ENCODE measurements at places on chromosomes 12 and 14. TPM values are rescaled to one million over a fixed set of nuclear protein-coding genes. Genes with fewer than 3 reads are reported as not detected.

The MMP17 gene
- total RNA-seq = 22.4 TPM

The TAS2R42 gene
- not detected for total RNA-seq

The CLEC4D gene
- total RNA-seq = not detected

The RGS6 gene
- 7.6 TPM for total RNA-seq

The MYO1H gene
- 0.25 TPM for total RNA-seq

The DGLUCY gene
- 18.7 TPM for total RNA-seq

The PARP11 gene
- 14.3 TPM for total RNA-seq

The TRAF3 gene
- total RNA-seq = 11.1 TPM

The ALDH1L2 gene
- total RNA-seq = 6.4 TPM

The WNT1 gene
- total RNA-seq = not detected

The INSM2 gene
- 0.25 TPM for total RNA-seq

The ATL1 gene
- total RNA-seq = 70.6 TPM

The ABHD12B gene
- not detected for total RNA-seq

The CELA1 gene
- total RNA-seq = not detected

The IL31 gene
- not detected for total RNA-seq
